ENCODE measurements at places on chromosomes 4 and X.

GRCh38 chr4:74545448-74545847, 100.5 kb downstream of the AREG start:
- DNase-seq = no peak

- DNase-seq = no peak
Measured at GRCh38 chr4:7083597-7084563, 16.0 kb upstream of the GRPEL1 start.

DNA sequence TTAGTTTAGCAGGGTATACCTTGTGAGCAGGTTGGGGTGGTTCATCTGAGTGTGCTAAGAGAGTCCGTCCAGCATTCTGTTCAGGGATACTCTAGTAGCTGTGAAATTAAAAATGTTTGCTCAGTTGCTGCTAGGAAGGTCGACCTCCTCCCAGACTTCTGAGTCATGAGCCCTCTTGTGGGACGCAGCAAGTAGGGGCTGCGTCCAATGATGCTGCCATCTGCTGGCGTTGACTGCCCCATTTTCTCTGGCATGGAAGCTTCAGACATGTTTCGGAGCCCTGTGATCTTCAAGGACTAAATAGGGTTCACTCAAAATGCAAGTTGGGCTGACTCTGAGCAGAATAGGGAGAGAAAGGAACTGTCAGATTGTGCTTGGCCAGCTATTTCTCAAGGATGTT, 201.0 kb upstream of the ARSJ start:
- DNase-seq = no peak

DNA sequence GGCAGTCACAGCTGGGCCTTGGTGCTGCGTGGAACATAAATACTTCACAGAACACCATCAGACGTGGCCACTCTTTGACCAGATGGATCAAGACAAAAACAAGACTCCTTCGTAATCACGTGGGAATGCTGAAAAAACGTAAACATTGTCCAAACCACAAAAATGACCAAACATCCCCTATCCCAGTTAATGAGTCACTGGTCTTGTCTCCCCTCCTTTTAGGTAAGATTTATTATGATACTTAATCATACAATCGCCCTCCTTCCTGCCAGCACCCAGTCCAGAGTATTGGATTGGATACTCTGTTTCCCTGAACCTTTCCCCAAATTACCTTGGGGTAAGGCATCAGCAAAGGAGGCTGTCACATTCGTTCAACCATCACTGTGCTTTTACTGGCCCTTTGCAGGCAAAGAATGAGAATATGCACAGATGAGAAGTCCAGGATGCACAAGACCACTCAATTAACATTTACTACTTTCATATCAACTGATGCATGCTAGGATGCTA, 601 bp upstream of the TCEANC start:
- DNase-seq = no peak

GRCh38 chrX:136189222-136189621, 41.9 kb downstream of the FHL1 start:
- no peak for DNase-seq

DNA sequence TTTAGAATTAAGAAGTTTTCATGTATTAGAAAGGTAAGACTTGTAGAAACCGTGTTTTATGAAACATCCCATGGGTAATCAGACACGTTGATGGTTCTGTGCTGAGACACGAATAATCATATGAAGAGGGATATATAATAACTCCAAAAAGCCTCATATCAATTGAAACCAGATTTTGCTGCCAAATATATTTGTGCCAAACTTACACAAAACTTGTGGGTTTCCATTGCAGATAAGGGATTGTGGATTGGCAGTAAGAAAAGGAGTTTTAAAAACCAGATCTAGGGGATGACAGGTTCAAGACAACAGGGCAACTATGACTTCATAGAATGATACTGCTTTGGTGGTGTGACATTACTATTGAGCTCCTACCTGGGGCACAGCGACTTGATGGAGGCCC, 616.1 kb downstream of the BCOR start:
- no peak for DNase-seq

Data from T-helper 2 cell (primary cell).